ENCODE measurements at places on chromosomes 3 and 15.

DNA sequence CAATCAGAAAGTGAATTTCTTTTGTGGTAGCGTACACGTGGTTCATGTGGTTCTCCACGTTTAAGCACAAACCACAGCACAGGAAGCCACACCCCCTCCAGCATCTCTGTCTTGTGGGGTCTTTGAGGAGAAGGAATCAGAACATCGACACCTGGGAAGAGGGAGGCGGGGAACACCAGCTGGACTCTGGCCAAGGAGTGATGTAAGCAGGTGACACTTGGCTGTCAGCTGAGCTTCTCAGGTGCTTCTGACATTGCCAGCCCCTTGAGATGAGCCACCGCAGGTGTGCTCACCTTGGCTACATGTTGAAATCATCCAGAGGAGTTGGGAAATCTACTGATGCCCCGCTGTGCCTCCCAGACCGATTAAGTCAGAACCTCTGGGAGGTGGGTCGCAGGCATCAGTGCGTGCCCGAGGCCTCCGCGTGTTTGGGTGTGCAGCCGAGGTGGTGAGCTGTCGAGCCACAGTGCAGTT, 85.0 kb downstream of the FAM81A start:
- no peak for DNase-seq

GRCh38 chr3:183762304-183762703, 63.1 kb downstream of the MAP6D1 start:
- no peak for DNase-seq

DNA sequence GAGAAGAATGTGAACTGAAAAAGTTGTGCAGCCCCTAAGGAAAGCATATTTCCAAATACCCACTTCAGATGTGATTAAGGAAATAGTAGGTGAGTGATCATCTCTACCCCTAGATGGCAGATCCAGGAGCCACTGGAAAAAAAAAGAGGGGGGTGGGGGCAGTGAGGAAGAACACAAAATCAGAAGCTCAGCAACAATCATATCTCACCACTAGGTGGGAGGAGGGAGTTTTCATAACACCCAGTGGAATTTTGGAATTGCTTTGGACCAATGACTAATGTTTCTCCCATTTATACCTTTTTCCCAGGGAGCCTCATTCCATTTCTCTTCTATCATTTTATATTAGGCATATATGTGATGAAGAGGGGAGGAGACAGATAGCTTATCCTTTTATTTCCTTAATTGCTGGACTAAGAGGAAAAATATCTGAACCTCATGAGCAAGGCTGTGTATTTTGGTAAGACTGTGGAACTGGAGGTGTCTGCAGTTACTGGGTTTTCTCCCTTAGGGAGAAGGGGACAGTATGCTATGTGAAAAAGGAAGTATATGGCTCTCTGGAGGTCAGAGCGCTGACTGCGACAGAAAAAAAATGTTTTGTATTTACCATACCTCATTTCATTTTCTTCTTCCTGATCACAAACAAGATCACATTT, 363.4 kb downstream of the GAP43 start:
- DNase-seq, result peak; percentile 51

DNA sequence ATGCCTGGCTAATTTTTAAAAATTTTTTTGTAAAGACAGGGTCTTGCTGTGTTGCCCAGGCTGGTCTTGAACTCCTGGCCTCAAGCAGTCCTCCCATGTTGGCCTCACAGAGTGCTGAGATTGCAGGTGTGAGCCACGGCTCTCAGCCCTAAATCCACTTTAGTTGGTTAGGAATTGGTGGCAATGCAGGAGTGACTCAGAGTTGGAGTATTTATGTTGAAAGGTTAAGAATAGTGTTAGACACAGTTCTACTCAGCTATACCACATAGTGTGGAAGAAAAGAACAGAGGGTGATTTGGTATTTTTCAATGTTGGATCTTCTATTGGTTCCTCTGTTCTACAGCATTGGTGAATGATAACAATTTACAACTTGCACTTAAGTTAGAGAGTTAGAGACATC, 7.6 kb downstream of the ZNF639 start:
- no peak for DNase-seq

GRCh38 chr3:195148549-195148948, 122.4 kb downstream of the XXYLT1 start:
- no peak for DNase-seq

GRCh38 chr3:26838026-26838425, 215.5 kb downstream of the LRRC3B start:
- no peak for DNase-seq

- DNase-seq, result no peak
Measured at GRCh38 chr3:8635125-8635524, 9.5 kb downstream of the SSUH2 start.

DNA sequence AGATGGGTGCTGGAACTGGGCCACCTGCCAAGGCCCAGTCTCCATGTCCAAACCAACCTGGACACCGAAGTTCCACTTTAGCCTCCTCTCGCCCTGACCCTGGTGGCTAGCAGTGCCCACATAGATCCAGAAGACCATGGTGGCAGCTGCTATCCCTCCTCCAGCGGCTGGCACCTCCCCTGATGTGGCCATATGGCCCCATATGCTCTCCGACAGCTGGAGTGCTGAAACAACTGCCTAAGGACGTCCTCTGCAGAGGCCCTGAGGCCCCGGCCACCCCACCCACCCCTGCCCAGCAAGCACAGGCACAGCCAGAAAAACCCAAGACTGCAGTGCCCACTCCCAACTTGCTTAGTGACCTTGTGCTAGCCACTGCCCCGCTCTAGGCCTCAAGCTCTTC, 182.3 kb upstream of the LINGO1 start:
- no peak for DNase-seq

DNA sequence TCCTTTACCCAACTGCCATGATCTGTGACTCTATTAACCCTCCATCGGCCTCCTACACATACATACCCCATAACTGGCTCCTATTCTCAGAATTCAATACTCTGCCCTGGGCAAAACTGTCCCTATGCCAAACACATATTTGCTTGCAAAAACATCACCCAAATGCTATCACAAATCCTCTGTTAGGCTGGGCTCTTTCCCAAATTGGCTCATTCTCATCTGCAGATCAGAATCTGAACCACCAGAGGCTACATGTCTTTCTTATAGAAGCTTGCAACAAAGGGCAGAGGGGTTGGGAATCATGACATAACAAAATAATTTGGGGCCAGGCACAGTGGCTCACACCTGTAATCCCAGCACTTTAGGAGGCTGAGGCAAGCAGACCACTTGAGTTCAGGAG, 45.4 kb upstream of the GOLM2 start:
- DNase-seq, result no peak

- no peak for DNase-seq
Measured at GRCh38 chr3:184405075-184406030, 25.5 kb downstream of the CHRD start.

DNA sequence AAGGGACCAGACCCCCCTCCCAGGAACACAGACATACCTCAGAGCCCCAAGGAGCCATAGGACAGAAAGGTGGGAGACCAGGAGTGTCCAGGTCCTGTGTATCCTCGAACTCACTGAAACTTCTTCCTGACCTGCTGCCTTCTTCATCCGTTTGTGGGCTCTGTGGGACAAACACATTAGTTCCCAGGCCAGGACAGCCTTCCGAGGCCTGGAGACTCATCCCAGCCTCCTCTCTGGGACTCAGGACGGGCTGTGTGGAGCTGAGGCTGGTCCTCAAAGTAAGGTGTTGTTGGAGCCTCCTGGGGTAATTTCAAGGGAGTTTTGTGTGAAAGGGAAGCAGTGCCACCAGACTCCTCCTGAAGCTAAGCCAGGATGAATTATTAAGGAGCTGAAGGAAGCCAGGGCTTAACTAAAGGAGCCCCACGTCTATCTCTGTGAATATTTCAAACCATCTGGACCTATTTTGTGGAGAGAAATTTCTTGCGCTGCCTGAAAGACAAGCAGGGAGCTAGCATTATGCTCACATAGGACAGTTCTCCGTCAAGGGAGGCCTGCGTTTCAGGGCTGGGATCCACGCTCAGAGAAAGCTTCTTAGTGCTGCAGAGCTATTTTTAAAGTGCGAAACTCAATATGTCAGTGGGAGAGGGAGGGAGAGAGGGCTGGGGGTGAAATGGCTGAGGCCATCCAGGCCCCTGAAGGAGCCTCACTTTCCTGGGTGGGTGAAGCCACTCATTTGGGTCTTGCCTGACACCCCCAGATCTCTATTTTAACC, 29.8 kb upstream of the PLA2G4E start:
- no peak for DNase-seq

- no peak for DNase-seq
Measured at GRCh38 chr15:60762167-60762566, 283.2 kb upstream of the ICE2 start.

- no peak for DNase-seq
Measured at GRCh38 chr3:99529265-99529664, 109.1 kb upstream of the COL8A1 start.

- peak; percentile 2 for DNase-seq
Measured at GRCh38 chr3:39961230-39961629, 151.8 kb downstream of the MYRIP start.

- DNase-seq, result no peak
Measured at GRCh38 chr15:49044766-49045606, 1.3 kb downstream of the SECISBP2L start.
